ENCODE measurements at places on chromosomes 1 and 21.

GRCh38 chr21:30990514-30991262 is 47.6 kb downstream of the KRTAP19-8 start:
- DNase-seq: no peak

DNA sequence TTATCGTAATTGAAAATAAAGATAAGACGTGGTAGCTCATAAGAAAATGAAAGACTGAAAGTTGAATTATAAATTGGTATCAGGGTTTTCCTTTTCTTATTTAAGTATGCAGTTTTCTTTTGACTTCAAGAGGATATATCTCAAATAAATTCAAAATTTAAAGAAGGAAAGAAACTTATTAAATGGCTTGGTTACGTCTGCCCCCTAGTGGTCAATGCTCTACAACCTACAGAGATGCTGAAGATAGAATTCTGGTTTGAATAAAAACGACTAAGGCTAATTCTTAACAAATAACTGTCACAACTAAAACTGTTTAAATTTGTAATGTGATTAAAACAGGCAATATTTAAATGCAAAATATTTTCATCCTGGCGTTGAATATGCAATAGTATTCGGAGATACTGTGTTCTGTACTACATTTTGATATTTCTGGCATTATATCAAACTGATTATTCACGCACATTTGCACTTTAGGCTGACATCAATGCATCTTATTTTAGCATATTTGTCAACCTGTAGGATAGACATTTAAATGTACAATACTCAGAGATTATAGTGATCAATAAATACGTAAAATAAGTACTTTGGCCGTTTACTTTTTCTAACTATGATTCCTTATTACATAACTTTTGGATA is 26.8 kb downstream of the IFI44 start:
- DNase-seq: no peak

DNA sequence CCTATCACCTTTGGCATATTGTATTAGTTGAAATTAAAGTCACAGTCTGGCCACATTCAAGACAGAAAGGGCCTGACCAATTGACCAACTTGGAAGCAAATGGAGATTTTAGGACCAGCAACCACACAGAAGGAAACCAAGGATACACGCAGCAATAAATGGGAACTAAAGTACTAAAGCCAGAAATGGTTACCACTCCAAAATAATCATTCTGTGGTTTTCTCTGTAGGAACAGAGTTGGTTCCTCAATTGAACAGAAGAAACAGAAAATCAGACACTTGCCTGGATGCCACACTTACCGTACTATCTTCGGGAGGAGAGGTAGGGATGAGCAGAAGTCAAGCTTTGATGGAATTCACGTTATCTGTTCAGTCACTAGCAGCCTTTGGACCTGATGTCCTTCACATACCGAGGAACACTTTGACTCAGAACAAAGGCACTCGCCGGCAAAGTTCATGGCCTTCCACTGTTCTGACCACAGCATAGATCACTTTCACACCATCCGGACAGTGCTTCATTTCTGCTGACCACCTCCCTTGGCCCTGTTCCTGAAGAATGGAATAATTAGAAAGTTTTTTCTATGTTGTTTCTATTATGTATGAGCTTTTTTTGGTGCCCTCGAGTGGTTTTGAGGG is 96.9 kb downstream of the LPAR3 start:
- DNase-seq: no peak

GRCh38 chr1:214454569-214455396 is 96.6 kb downstream of the PTPN14 start:
- DNase-seq: no peak

GRCh38 chr1:213330281-213330680 is 279.2 kb downstream of the RPS6KC1 start:
- DNase-seq: no peak

DNA sequence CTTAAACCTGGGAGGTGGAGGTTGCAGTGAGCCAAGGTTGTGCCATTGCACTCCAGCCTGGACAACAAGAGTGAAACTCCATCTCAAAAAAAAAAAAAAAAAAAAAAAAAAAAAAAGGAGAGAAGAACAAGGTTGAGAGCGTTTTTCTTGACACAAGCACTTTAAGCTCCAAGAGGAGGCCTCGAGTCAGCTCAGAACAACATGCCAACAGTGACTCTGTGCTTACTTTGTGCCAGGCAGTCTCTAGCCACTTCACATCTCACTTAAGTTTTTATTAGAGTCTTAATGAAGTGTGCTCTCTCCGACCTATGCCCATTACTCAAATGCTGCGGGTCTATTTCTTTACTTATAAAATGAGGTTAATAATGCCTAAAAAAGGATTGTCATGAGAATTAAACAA is 13.0 kb downstream of the ATP1A1 start:
- no peak for DNase-seq

DNA sequence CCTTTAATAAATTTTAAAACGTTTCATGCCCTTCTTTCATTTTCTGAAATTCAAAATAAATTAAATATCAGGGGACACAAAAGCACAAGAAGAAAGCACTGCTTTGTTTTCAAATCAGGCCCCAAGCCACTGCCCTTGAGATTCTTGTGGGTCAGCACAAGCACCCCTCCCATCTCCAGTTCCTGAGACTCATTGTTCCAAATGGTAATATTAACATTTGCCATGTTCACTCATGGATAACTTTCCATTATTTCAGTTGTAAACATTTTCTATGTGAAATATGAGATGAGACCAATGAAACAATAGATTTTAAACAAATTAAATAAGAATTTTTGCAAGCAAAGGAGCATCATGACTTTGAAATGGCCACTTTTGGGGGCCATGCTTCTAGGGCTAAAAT is 7.7 kb downstream of the OVAAL start:
- no peak for DNase-seq

GRCh38 chr1:41641475-41641814 is 157.0 kb upstream of the EDN2 start:
- DNase-seq: no peak

- no peak for DNase-seq
Measured at GRCh38 chr21:17667256-17667655, 54.6 kb upstream of the BTG3 start.

- no peak for DNase-seq
Measured at GRCh38 chr1:192350356-192350755, 33.6 kb downstream of the RGS21 start.

DNA sequence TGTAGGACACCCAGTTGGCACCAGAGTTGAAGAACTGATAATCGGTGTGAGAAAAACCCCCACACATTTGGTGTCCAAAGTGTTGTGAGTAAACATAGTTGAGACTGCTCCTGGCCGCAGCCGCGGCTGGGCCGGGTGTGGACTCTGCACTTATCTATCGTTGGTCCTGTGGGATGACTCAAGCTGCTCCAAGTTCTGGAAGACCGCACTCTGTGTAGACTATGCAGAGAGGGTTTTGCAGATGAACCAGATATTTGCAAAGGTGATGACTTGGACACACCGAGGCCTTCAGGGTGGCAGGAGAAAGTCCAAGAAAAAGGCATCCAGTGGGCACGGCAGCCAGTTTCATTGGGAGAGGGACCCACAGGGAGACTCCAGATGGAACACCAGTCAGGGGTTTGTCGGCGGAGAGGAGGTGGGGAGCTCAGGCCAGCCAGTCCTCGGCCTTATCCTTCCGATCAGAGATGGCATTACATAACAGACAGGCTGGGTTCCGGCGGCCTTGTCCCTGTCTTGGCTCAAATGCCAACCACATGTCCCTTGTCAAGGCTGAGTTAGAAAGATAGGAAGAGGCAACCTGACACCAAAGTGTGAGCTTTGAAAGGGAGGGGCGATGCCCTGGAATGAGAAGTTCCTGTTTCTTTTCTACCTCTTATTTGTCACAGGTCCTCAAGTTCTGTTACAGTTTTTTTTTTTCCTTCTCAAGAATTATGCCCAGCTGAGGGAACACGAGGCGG is 21.1 kb downstream of the C2CD2 start:
- DNase-seq: no peak

DNA sequence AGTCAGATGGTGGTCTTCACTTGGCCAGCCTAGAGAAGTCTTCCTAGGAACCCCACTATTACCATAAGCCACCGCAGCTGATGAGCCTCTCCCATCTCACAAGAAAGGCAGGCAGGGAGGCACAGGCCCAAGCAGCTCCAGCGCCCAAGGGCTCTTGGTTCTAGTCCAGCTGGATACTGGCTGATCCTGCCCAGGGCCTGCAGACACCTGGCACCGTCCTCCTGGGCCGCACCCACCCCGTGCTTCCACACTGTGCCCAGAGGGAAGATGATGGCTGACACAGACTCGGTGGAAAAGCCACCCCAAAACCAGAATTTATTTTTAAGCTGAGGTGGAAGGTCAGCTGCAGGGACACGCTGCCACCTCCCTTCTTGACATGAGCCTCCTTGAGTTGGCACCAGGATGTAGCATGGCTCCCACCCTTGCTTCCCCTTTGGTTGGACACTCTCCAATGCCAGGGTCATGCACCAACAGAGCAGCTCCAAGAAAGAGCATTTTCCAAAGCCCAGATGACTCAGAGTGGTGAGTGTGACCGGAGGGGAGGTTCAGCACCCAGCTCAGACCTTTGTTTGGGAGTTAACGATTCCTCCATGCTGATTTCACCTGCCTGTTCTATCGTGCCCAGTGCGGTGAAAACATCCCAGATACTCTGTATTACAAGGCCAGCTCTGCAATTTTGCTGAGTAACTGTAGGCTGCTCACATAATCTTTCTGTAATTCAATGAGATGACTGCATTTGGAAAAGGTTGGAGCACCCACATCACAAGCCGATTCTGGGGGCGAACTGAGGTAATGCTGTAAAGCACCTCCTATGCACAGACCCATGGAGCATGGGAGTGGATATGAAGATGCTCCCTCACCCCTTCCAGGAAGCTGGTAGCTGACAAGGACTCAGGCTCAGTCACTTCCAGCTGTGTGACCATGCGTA is 63.1 kb upstream of the SLC2A1 start:
- no peak for DNase-seq

DNA sequence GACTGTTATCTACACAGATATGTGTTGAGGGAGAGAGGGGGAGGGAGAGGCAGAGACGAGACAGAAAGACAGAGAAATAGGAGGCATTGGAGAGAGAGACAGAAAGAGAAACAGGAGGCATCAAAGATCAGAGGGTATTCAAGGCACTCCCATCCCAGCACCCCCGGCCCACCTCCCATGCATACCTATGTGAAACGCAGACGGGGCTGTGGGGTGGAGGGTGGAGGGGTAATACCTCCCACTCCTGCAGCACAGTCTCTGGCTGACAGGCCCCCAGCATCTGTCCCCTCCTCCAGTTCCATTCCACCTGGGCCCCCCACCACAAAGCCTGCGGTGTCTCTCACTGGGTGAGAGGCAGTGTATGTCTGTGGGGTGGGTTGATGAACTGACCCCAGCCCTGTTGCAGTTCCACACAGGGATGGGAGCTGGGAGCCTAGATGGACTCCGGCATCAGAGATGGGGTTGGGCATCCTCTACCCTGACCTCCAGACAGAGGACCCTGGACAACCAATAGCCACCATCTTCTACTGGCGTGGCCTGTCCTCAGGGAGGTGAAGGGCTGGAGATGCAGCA is 49.7 kb downstream of the RAP1GAP start:
- no peak for DNase-seq

- DNase-seq: no peak
Measured at GRCh38 chr1:59686574-59686973, 128.2 kb upstream of the HOOK1 start.

- no peak for DNase-seq
Measured at GRCh38 chr1:72635719-72636118, 353.4 kb upstream of the NEGR1 start.

GRCh38 chr21:45141507-45141906 is 67.1 kb downstream of the ADARB1 start:
- no peak for DNase-seq

DNA sequence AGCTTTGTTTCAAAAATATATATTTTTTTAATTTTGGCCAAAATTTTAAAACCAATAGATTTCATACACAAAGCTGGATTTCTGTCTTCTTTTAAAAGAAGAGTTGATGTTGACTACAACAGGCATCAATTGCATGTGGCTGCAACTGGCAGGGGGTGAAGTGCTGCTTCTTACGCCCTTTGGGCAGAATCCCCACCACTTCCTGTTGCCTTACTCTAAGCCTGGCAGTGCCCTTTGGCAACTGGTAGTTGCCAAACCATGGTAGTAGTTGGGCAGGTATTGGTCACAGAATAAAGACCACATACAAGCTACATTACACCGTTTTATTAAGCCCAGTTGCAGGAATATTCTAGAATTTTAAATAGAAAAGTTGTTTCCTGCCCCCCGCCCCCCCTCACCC is 17.0 kb downstream of the LAMC2 start:
- no peak for DNase-seq

GRCh38 chr1:12634696-12635202 is 9.1 kb upstream of the AADACL4 start:
- DNase-seq: no peak

DNA sequence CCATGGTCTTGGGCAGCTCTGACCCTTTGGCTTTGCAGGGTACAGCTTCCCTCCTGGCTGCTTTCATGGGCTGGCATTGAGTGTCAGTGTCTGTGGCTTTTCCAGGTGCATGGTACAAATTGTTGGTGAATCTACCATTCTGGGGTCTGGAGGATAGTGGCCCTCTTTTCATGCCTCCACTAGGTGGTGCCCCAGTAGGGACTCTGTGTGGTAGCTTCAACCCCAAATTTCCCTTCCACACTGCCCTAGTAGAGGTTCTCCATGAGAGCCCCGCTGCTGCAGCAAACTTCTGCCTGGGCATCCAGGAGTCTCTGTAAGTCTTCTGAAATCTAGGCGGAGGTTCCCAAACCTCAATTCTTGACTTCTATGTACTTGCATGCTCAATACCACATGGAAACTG is 494.5 kb upstream of the LRRC7 start:
- no peak for DNase-seq

- no peak for DNase-seq
Measured at GRCh38 chr1:56335394-56335793, 244.0 kb downstream of the PLPP3 start.

- no peak for DNase-seq
Measured at GRCh38 chr1:116923421-116923820, 13.7 kb downstream of the PTGFRN start.

- DNase-seq: no peak
Measured at GRCh38 chr1:167808690-167809089, 86.9 kb downstream of the MPZL1 start.

DNA sequence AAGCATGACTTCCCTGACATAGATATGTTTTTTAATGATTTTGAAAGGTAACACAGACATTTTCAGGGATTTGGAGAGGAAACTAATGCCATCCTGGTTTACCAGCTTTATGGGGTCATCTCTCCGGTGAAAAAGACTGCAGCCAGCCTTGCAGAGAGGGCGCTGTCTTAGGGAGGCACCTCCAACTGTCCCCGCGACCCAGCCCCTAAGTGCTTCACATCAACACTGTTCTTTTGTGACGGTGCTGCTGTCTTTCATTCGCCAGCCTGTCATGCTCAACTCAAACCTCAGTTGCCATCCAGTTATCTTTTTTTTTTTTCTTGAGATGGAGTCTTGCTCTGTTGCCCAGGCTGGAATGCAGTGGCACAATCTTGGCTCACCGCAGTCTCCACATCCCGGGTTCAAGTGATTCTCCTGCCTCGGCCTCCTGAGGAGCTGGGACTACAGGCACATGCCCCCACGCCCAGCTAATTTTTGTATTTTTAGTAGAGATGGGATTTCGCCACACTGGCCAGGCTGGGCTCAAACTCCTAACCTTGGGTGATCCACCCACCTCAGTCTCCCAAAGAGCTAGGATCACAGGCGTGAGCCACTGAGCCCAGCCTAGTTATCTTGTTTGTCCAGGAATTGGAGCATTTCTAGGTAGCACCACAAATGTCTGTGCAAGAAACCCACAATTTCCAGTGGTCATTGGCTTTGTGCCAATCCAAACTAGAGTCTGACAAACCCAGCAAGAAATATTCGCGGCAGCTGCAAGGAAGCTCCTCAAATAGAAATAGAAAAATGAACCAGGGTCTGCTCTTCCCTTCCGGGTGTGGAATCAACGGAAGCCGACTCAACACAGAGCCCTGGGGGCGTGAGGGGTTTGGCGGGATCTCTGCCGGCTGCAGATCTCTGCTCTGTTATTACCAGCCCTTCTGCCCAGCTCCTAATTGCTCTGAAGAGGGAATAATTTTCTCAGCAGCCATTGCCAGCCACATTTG is 24.2 kb downstream of the PDE9A start:
- DNase-seq: no peak

Data from stimulated activated CD8-positive, alpha-beta memory T cell treated with anti-CD3 and anti-CD28 coated beads, Interleukin-7, amount 100 ng/mL, for 1 hour (primary cell).